ENCODE measurements at places on chromosomes 12 and 14.

DNA sequence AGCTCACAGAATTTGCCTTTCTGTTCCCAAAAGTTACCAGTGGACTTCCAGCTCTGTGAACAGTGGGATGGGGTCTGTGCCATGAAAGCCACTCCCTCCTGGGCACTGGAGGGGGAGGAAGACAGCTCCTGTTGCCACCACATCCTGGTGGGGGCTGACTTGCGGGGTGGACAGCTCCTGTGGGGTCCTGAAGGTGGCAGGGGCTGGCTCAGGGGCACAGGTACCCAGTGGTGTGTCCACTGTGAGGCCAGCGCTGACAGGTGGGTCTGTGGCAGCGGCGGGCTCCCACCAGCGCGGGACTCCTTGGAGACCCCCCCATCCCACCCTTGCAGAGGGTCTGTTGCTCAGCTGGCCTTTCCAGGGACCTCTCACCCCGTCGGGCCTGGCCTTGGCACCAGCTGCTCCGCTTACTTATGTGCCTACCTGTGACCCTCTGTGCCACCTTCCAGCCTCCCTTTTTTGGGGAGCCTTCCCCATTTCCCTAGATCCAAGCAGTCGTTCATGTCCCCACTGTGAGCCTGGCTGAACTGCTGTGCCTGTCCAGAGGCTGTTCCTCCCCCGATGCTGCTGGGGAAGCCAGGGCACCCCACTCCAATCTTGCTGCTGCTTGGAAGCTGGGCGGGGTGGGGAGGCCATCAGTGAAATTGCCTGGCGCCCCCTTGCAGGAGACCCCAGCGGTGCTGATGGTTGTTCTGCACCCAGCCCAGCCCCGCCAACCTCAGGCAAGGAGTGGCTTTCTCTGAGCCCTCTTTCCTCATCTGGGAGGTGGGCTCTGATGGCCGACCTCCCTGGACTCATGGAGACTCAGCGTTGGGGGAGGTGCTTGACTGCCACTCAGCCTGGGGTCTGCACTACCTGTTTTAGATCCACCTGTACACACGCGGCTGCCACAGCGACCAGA is 2.2 kb downstream of the TEDC1 start:
- DNase-seq, result no peak

DNA sequence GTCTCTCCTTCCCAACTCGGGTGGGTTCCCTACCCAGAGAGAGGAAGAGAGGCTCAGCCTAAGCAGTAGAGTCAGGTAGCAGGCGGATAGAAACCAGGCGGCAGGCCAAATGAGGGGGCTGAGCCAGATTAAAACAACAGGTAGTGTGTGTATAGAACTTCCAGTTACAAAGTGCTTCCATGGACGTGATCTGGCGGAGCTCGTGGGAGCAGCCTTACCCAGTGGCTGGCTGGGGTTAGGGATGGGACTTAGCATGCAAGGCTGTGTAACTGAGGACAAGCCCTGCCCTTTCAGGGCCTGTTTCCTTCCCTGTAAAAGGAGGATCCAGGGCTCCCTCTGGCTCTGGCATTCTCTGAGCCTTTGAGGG is 8.3 kb downstream of the KRT80 start:
- DNase-seq, result no peak

DNA sequence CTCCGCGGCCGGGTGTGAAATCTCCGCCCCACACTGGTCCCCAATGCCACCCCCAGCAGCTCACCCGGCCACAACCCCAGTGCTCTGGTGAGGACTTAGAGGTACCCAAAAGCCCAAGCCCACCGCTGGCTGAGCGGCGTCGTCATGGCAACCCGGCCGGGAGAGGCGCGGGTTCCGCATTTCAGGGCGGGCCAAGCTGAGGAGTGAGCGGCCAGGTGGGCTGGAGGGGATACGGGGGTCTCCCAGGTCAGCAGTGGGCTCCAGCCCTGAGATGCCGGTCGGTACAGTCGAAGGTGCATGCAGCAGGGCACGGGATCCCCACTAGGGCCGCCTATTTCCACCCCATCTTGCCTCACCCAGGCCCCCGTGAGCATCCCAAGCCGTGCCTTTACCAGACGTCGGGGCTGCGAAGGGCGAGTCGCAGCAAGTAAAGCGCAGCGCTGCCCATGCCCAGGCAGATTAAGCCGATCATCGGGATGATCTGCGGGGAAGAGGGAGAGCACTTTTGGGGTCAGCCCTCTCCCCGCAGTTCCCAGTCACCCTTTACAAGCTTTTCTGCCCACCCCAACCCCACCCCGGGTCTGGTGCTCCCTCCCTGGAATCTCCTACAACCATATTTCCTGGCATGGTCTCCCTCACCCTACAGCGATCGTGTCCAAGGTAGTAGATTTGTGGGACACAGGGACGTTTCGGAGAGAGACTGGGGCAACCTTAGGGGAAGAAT is 6.9 kb downstream of the SHMT2 start:
- no peak for DNase-seq

DNA sequence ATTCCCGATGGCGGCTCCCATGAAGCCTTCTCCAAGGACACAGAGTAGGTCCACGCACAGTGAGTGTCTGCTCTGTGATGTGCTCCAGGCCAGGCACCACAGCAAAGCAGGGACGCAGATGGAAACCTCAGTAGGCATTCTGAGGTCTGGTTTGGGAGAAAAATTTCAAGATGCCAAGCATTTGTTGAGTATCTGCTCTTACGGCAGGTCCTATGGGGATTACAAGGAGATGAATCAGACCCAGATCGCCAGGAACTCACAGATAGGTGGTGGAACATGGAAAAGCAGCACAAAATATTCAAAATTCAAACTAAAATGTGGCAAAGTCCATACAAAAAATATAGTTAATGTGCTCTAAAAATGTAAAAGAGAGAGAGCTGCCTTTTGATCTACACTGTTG is 684.9 kb upstream of the TMEM132C start:
- no peak for DNase-seq

DNA sequence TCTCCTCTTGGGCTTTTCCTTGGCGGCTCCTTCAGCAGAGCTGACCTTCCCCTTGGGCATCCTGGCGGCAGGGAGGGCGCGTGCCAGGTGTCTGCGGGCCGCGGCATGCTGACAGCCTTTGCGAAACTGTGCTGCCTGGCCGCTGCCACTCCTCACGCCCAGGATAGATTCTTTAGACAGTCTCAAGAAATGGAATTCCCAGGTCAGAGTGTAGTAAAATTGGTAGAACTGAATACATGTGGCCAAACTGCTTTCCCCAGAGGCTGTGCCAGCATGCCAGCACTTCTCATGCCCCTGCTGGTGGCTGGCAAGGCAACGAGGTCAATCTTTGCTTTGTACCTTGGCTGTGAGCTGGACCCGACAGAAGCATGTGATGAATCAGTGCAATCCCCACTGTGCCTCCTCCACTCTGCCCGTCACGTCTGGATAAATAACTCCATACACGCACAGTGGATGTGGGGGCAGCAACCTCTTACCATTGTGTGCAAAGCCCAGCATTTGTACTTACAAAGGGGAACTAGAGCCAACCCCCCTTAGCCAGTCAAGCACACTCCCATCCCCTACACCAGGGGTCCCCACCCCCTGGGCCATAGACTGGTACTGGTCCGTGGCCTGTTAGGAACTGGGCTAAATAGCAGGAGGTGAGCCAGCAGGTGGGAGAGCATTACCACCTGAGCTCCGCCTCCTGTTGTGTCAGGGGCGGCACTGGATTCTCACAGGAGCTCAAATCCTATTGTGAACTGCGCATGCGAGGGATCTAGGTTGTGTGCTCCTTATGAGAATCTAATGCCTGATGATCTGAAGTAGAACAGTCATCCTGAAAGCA is 90.9 kb downstream of the ACTN1 start:
- DNase-seq, result no peak

DNA sequence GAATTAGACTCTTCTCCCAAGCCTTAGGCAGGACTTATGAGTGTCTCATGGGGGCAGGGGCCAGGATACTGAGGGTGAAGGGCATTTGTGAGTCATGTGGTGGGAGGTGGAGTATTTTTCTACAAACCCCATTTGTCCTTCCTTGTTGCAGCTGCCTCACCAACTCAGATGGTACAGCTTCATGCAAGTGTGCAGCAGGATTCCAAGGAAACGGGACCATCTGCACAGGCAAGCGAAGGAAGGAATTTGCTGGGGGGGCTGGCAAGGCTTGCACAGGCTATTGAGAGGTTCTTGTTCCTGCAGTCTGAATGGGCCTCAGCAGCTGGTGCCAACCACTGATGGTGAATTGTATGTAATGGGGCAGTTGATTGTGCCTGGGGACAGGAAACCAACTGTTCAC is 125.1 kb downstream of the STAB2 start:
- no peak for DNase-seq

GRCh38 chr12:49108958-49109404 is 1.7 kb downstream of the LMBR1L start:
- no peak for DNase-seq

GRCh38 chr12:131345521-131346436 is 365.1 kb upstream of the SFSWAP start:
- DNase-seq, result no peak

DNA sequence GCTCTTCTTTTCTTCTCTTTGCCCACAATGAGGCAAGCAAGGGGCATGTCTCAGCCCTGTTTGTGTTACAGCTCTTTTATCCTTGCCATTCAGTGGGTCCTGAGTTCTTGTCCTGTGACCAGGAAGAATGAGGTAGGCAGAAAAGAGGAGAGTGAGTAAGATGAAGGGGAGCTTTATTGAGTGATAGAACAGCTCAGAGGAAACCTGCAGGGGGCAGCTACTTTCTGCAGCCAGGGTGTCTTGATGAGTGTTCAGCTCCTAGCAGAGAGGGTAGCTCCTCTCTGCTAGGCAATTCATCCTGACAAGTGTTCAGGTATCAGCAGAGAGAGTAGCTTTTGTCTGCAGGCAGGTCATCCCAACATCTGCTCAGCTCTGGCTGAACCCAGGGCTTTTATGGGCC is 41.0 kb downstream of the HSD17B6 start:
- no peak for DNase-seq

DNA sequence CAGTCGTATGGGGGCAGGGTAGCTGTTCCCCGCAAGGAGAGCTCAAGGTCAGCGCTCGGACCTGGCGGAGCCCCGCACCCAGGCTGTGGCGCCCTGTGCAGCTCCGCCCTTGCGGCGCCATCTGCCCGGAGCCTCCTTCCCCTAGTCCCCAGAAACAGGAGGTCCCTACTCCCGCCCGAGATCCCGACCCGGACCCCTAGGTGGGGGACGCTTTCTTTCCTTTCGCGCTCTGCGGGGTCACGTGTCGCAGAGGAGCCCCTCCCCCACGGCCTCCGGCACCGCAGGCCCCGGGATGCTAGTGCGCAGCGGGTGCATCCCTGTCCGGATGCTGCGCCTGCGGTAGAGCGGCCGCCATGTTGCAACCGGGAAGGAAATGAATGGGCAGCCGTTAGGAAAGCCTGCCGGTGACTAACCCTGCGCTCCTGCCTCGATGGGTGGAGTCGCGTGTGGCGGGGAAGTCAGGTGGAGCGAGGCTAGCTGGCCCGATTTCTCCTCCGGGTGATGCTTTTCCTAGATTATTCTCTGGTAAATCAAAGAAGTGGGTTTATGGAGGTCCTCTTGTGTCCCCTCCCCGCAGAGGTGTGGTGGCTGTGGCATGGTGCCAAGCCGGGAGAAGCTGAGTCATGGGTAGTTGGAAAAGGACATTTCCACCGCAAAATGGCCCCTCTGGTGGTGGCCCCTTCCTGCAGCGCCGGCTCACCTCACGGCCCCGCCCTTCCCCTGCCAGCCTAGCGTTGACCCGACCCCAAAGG is 804 bp downstream of the GAPDH start:
- DNase-seq, result no peak

- no peak for DNase-seq
These were observed 26.8 kb downstream of the KLRK1 start for GRCh38 chr12:10362828-10363657.

GRCh38 chr12:51008329-51009055 is 17.7 kb downstream of the SLC11A2 start:
- DNase-seq, result no peak

- no peak for DNase-seq
These were observed 9.7 kb downstream of the TEDC1 start for GRCh38 chr14:105500726-105501101.

GRCh38 chr12:2514038-2514340 is 280.8 kb upstream of the FKBP4 start:
- DNase-seq, result no peak

GRCh38 chr14:92372230-92372629 is 49.3 kb downstream of the SLC24A4 start:
- no peak for DNase-seq

- DNase-seq, result no peak
These were observed 25.9 kb upstream of the PRKD1 start for GRCh38 chr14:29953501-29953900.

DNA sequence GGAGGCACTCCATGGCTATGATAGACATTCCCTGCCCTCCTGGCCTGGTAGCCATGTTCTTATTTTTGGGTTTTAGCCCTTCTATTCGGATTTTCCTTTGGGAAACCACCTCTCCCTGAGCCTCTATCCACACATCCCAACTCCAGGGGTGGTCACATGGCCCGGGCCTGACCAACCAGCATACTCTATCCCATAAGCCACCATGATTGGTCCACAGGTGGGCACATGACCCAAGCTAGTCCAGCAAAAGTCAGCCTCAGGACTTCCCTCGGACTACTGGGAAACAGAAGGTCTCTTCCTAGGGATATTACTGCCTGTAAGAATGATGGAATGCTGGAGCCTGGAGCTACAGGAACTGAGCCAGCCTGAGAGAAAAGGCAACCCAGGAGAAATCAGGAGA is 12.5 kb downstream of the PRIMA1 start:
- DNase-seq, result no peak

DNA sequence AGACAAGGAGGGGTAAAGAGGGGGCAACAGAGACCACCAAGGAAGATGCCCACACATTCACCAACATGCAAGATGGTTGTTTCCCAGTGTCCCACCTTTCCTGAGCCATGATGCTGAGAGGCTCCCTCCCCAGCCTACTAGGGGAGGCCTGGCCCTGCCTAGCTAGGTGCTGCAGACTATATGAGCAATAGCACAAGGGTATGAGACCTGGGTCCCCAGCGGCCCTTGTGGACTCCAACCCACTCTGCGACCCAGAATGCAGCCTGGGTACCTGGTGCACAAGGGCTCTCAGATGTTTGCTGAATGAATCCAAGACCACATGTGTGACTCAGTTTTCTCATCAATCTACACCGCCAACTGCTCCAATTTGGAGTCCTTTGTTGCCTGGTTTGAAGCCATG is 13.9 kb downstream of the TGFB3 start:
- no peak for DNase-seq

GRCh38 chr12:6644257-6644596 is 3.0 kb downstream of the ACRBP start:
- no peak for DNase-seq

DNA sequence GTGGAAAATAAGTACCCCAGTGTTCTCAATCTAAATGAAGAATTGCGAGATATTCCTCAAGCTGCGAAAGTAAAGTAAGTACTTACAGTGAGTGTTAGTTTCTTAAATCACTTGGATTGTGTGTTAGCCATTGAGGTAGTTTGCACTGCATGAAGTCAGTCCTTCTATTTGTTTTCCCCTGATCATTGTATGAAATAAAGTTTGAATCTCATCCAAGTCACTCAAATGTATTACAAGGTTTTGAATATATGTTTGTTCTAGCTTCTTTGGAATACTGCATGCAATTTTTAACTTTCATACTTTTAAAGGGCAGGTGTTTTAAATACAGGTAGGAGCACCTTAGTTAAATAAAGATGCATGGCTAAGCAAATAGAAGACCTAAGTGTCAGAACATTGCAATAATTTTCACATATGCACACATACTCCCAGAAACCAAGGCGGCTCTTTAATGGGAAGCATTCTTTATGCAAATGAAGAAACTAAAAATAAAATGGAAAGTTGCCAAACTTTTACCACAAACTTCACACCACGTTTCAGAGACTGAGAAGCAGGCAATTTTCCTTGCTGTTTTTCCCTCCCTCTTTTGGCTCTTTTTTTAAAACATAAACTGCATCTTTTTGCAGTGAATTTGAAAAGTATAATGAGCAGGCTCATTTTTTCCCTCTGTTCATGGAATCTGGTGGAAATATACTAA is 105.6 kb downstream of the GPR135 start:
- DNase-seq, result no peak

- DNase-seq, result no peak
These were observed 19.6 kb downstream of the GSTZ1 start for GRCh38 chr14:77340389-77340788.
